ENCODE measurements at places on chromosomes 13 and 19.

DNA sequence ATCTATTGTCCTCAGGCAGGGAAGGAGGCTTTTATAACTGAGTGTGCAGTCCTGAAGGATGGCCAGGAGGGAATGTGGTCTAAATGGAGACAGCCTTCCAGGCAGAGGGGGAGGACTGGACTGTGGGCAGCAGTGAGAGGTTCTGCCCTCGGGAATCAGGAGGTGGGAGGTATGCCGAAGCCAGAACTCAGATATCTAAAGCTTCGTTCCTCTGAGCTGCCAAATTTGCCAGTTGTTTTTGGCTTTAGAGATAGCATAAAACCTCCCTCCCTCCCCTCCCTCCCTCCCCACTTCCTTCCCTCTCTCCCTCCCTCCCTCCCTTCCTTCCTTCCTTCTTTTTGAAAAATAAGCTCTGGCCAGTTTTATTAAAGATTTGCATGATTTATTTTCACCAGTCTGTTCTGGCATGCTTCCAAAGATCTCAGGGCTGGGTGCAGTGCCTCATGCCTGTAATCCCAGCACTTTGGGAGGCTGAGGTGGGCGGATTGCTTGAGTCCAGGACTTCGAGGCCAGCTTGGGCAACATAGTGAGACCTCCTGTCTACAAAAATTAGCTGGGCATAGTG lies 2.4 kb downstream of the MEDAG start:
- DNase-seq: no peak

- DNase-seq: no peak
Measured at GRCh38 chr19:33780251-33780650, 16.4 kb upstream of the KCTD15 start.

DNA sequence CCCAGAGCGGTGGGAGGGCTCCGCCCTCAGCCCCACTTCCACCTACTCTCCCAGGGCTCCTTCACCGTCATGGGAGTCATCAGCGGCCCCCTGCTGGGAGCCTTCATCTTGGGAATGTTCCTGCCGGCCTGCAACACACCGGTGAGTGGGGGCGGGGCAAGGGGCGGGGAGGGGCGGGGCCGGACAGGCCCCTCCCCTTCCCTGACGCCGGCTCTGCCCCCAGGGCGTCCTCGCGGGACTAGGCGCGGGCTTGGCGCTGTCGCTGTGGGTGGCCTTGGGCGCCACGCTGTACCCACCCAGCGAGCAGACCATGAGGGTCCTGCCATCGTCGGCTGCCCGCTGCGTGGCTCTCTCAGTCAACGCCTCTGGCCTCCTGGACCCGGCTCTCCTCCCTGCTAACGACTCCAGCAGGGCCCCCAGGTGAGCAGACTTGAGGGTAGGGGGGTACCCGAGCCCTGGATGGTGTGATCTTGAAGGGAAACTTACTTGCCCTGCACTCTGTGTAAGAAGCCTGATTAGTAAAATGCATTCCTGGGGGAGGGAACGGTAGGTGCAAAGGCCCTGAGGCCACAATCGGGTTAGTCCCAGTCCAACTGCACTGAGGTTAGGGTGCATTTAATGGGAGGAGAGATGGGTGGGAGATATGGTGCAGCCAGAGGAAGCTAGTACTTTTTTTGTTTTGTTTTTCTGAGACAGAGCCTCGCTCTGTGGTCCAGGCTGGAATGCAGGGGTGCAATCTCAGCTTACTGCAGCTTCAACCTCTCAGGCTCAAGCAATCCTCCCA lies 12.1 kb downstream of the SLC5A5 start:
- DNase-seq: no peak

DNA sequence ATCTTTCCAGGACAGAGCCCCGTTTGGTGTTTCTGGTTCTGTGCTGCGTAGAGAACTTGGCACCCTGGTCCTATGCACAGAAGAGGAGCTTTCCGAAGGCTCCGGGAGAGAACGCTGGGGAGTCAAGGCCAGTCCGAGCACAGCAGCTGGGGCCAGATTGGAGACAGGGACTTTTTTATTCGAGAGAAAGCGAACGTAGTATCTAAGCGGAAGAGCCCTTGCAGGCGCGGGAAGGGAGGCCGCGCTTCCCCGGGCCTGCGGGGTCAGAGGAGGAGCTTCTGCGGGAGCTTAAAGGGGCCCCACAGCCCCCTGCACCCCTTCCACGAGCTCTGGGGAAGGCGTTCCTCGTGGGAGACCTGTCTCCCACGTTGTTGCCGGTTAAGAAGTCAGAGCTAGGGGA lies 48.6 kb upstream of the ARHGEF7 start:
- peak; percentile 46 for DNase-seq

- DNase-seq: no peak
Measured at GRCh38 chr19:55212447-55212846, 3.1 kb upstream of the PTPRH start.

DNA sequence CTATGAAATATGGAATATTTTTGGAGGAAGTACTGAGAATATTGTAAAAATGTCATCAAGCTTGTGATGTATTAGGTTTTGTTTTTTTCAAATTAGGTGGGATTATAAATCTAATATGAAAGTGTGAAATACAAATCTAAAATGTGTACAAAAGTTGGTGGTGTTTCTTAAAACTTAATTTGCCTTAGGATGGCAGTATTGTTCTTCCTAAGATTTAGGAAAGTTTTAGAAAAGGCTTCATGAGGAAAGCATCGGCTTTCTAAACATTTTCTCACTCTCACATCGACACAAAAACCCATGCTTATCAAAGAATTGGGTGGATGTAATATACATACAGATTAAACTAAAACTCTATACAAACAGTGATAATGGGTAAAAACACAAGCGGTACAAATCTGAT lies 972.0 kb upstream of the PCDH20 start:
- no peak for DNase-seq

DNA sequence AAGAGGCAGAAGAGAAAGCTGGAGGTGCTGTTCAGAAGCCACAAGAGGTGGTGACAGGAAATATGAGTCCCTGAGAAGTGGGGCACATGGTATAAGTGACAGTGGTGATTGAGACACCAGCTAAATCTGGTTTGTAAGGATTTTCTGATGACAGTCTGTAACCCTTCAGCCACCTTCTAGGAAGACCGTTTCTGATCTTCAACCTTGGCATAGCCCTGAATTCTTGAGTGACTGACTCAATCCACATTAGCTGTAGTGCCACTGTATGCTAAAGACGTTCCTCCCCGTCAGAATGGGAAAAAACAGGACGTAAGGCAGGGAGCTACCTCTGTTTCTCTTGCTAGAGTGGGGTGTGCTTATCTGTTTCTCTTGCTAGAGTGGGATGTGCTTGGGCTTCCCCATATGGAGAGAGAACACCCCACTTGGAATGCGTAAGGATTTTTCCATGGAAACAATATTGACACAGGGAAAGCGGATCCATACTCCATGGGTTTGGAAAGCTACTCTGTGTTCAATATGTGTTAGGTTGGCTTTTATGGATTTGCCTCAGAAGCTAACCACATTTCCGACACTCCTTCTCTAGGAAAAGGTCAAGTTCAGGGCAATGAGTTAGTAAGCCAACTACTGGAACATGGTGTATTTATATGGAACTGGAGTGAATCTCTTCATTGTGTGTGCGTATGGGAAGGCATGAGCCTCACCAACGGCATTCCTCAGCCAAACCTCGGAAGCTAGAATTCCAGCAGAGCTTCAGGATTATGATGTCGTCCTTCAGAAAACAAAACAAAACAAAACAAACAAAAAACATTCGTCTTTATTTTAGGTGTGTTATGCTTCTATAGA lies 948.8 kb upstream of the SLC10A2 start:
- peak; percentile 18 for DNase-seq

- DNase-seq: no peak
Measured at GRCh38 chr13:34507630-34508029, 434.4 kb upstream of the NBEA start.

GRCh38 chr19:3470500-3471128 lies 9.7 kb downstream of the SMIM24 start:
- no peak for DNase-seq

DNA sequence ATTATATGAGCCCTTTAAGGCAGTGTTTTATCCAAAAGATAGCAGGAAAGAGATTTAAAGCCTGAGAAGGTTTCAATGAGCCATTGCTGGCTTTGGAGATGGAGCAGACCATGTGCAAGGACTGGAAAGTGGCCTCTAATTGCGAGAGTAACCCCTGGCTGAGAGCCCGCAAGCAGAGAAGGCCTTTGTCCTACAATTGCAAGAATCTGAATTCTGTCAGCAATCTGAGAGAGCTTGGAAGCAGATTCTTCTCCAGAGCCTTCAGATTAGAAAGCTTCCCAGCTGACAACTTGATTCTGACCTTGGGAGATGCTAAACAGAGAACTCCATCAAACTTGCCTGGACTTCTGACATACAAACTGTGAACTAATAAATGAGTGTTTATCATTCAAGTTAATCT lies 528.7 kb upstream of the KLF12 start:
- DNase-seq: no peak

DNA sequence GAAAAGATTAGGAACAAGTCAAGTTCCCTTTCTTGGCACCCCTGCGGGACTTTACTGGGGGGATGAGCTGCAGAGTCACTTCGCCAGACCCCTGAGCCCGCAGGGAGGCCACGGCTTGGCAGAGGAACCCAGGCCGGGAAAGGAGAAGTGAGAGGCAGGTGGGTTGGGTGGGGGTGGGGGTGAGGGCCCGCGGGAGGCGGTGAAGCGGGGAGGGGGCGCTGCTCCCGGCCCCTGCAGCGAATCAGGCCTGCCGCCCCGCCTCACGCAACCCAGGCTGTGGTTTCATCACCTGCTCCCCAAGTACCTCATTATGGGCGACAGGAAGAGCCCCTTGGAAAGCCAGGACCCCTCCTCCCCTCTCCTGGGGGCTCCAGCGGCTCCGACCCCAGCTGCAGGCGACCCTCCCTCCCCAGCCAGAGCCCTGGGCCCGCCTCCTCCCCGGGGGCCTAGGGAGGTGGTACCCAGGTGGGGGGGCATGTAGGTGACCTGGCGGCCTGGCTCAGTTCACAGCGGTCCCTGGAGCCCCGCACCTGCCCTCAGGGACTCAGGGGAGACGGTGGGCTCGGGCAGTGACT lies 9.5 kb downstream of the MEF2B start:
- no peak for DNase-seq

- DNase-seq: no peak
Measured at GRCh38 chr13:114124921-114125320, 7.5 kb downstream of the RASA3 start.

DNA sequence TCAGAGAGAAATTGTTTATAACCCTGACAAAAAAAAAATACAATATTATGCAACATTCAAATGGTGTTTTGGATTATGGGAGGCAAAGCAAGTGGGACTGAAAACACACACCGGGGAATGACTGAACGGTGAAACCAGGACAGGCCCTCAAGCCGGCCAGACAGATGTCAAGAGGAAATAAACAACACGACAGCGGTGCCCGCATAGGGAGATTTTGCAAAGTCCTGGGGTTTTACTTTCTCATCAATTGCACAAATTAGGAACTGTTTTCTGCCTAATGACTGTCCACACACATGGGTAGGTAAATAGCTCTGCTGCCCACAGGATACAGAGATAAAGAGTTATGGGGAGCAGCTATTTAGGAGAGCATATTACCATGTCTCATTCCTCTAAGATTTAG lies 134.5 kb downstream of the IRS2 start:
- no peak for DNase-seq

DNA sequence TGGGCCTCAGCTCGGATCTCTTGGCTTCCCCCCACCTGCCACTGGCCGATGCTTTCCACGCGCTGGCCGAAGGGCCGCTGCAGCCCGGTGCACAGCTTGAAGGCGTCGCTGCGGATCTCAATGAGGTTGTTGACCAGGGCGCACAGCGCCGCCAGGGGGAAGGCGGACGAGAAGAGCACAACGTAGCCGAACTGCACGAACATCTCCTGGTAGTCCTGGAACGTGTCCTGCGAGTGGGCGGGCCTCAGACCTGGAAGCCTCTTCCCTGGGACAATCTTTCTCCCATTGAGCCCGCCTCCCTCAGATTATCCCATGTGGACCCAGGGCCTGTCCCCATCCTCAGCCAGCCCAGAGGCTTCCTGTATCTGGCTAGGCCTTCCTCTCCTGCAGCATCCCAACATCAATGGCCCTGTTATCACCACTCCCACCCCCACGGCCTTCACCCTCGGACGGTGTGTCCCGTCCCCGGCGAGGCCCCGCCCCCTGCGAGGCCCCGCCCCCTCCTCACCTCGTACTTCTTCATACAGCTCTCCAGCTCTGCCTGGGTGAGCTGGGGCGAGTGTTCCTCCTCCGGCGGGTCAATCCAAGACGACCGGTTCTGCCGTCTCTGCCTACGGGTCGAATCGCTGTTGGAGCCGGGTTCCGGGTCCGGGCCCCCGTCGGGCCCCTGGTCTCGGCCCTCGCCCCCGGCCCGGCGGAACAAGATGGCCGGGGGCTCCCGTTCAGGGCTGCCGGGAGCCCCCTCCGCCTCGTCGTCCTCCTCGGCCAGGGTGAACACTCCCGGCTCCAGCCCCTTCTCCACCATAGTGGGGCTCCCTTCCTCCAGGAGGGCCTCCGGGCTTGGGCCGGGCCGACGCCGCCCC lies 6.8 kb downstream of the ANO8 start:
- DNase-seq: peak; percentile 77

DNA sequence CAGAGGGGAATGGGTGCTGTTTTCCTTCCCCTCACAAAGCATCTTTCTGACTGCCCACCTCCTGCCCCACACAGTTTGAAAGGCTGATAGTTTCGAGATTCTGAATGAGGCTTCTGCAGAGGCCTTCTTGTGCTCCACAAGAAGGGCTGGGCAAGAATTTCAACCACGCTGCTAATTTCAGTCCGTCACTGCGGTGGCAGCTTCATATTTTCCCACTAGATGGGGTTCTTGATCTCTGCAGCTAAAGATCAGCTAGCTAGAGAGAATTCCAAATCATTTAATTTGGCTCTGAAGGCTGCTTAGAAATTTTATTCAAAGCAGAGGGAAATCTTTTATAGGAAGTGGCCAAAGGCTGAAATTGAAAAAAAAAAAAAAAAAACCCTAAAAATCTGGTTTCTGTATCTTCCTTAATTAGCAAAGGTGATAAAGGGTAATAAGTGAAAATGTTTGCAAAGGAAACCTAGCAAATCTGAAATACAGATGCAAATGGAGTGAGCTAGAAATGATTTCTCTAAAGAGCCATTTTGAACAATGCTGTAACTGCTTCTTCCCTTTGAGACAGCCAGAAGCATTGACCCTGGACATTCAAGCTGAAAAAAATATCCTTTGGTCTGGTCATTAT lies 38.0 kb upstream of the C13orf42 start:
- DNase-seq: peak; percentile 41

DNA sequence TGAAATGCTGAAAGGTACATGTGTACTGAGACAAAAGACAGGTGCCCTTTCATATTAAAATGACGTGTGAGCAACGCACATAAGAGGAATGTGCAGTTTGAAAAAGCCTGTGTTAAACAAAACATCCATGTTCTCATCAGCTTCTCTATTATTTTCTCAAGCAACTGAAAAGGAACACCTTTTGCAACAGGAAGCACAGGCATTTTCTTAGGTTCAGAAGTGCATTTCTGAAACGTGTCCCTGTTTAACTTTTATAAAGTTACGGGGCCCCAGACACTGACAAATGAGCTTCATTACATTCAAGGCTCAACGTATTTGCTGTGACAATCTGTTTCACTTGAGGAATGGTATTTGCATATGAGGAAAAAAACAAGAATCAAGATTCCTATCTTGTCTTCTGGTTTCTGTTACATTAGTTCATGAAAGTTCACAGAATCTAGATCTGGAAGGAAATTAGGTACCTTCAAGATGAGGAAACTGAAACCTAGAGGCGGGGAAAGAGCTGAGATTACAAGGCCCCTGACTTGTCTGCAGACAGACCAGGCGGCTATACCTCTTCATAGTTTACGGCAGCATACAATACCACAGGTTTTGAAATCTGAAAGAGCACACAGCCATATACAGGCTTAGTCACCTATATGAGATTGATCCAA lies 431.7 kb downstream of the KLF12 start:
- DNase-seq: no peak

GRCh38 chr19:55085923-55086715 lies 10.4 kb downstream of the EPS8L1 start:
- DNase-seq: no peak

All from right kidney (tissue), 9 donors.